ENCODE measurements at places on chromosomes 2 and 18.

DNA sequence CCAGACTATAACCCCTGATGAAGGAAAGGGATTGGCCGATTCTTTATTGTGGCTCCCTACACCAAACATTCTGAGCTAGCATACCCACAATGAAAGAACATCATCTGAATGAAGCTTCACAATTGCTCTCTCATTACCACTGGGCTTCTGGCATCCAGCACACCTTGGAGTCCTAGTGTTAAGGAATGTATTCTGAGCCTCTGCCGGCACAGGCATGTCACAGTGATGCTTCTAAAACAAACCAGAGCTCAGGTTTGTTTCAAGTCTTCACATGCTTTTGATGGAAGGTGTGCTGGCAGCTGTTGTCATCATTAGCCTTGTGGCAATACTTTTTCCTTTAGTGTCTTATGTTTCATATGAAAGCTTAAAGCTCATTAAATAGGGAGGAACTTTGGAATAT is 76.3 kb upstream of the RBBP8 start:
- peak; percentile 77 for DNase-seq

DNA sequence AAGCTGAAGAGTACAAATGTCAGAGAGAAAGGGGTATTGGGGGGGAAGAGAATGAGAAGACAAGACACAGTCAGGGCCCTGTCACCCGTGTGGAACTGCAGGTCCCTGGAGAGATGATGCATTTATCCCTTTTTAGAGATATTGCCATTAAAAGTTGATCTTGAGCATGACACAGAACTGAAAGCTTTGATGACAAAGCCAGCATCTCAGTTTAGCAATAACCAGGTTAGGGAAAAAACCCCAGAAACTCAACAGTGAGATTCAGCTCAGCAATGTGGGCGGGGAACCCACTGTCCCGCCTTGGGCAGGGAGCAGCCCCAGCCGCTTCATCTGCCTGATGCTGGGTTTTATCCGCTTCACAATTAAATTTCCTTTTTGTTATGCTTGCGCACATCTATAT is 181.1 kb downstream of the NEDD4L start:
- peak; percentile 38 for DNase-seq

GRCh38 chr18:76801567-76802505 is 20.5 kb upstream of the ZNF236 start:
- DNase-seq = peak; percentile 77

DNA sequence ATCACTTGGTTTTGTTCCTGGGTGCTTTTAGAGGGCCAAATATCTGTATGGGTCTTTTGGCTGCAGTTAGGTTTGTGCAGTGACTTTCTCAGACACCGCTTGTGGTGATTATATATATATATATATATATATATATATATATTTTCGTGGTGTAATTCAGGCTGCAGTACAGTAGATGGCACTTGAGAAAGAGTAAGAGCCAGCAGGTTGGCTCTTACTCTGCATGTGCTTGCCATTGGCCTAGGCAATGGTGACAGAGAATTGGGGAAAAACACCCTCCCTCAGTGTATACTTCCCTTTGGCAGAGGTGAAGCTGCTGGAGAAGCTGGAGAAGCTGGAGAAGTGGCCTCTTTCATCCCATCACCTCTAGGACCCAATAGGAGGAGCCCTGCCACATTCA is 22.2 kb upstream of the MYL1 start:
- DNase-seq = no peak

DNA sequence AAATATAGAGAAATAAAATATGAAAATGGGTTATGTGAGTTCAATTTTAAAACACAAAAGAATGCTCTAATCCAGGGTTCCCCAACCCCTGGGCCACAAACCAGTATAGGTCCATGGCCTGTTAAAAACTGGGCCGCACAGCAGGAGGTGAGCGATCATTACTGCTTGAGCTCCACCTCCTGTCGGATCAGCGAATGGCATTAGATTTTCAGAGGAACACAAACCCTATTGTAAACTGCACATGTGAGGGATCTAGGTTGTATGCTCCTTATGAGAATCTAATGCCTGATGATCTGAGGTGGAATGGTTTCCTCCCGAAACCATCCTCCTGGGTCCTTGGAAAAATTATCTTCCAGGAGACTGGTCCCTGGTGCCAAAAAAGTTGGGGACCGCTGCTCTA is 34.7 kb downstream of the TTR start:
- no peak for DNase-seq

- peak; percentile 46 for DNase-seq
Observed at GRCh38 chr2:134220344-134220974, 33.4 kb upstream of the MGAT5 start.

- DNase-seq = no peak
Observed at GRCh38 chr2:156340804-156341451, 8.4 kb upstream of the NR4A2 start.

- DNase-seq = peak; percentile 20
Observed at GRCh38 chr18:80204142-80204541, 43.2 kb downstream of the PARD6G start.

DNA sequence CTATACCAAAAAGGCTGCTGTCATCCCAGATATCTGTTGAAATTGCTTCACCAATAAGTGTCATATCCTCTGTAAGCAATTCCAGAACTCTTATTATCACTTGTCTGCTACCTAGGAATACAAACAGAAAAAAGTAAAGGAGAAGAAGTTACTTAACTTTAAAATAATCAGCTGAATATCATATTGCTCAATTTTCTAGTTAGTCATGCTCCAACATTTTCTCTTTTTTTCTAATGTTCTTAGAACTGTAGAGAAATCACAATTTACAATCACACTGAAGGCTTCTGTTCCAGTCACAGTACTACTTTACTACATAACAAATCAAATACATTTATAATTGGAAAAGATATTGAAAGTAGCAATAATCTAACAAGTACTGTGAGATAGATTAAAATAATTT is 17.4 kb downstream of the RTTN start:
- no peak for DNase-seq

- no peak for DNase-seq
Observed at GRCh38 chr2:176680916-176681516, 411.8 kb downstream of the MTX2 start.

GRCh38 chr2:164742738-164743317 is 98.8 kb downstream of the COBLL1 start:
- DNase-seq = no peak

GRCh38 chr18:37985126-37985525 is 419.5 kb upstream of the CELF4 start:
- DNase-seq = no peak

DNA sequence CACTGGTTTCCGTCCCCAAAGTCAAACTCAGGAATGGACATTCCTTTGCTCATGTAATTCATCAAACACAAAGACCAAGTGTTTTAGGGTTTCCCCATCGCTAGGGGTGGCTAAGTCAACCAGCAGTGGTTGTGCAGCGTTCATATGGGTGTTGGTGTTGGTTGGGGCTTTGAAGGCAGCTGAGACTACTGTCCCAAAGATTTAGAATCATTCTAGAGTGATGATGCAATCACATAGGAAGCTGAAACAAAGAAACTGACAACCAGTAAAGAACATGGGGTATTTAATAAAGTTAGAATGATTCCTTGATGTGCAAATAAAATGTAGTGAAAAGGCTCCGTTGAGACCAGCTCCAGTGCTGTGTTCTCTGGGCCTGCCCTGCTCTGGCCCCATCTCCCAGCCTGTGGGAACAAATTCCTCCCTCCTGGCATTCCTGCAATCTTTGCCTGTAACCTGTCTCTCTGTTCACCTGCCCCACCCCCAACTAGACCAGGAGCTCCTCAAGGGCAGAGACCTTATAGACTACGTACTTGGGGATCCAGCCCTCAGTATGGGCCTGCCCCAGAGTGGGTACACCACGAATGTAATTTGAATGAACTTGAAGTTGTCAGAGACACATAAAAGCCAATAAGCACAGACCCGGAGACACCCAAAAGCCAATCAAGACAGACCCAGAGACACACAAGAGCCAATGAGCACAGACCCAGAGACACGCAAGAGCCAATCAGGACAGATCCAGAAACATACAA is 191.7 kb upstream of the TWIST2 start:
- DNase-seq = peak; percentile 41

GRCh38 chr2:127218812-127219170 is 1.3 kb downstream of the CYP27C1 start:
- no peak for DNase-seq

DNA sequence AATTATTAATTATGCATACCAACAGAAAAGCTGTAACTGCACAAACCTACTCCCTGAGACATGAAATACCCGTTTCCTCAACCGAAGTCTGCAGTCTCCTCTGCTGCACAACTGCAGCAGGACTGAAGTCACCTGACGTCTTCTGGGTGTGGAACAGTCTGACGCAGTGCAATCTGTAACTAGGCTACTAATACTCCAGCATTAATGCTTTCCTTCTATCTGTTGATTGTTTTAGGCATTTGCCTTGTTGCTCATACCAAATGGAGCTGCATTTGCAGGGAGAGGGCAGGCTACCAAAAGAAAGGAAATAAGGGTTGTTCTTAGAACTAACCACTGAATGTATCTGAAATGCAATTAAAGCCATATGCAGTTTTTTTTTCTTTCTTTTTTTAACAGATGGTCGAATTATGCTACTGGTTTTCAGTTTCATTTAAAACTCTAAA is 40.1 kb downstream of the RTN4 start:
- DNase-seq = peak; percentile 62

GRCh38 chr2:7627583-7627982 is 710.4 kb downstream of the RNF144A start:
- DNase-seq = no peak

DNA sequence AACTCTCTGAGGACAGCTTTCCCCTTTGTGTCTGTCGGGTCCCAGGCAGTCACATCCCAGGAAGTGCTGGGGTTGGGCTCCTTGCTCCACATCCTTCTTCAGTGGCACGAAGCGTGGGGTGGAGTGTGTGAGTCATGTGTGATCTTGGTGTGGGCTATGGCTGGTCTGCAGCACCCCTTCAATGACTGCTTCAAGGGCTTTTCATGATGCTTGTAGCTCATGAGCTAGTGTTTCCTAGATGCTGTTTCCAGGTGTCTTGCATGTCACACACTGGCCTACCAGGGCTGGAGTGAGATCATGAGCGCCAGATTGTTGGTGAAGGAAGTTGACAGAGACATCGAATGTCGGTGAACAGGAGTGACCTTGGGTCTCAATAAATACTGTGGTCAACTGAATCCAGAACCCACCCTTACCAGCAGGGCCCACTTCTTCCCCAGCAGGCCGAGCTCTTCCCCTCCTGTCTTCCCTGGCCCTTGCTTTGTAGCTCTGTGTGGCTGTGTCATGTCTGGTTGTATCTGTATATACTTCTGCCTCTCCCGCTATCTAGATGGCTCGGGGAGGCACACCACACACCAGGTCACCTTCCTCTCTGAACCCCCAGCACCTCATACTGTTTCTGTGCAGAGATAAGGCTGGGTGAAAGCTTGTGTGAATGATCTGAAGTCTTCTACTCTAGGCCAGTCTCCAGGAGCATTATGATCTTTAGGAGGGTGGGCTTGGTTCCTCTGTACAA is 3.8 kb downstream of the C2orf92 start:
- no peak for DNase-seq

DNA sequence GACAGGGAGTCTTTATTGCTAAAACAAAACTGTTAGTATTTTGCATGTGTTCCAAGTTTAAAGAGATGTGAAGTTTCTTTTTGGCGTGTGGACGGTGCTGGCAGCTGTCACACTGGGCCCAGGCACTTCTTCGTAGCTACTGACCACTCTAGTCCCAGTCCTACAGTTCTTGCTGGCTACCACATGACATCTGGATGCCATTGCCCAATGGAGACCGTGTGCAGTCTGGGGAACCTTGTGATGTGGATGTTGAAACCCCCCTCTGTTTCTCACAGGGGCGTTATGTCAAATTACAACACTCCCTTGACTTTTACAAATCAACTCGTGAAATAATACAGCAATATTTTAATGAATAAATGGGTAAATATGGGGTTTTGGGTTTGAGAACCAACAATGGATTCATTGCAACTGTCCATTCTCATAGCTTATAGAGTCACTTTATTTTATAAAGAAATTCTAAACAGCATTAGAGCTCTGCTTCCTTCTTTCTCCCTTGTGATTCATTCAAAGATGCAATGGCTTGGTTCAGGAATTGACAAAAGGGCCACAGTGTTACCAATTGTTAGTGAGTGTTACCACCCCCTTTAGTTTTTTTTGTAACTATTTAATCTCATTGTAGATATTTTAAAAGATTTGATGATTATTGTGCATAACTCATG is 1.2 kb downstream of the GPD2 start:
- no peak for DNase-seq

DNA sequence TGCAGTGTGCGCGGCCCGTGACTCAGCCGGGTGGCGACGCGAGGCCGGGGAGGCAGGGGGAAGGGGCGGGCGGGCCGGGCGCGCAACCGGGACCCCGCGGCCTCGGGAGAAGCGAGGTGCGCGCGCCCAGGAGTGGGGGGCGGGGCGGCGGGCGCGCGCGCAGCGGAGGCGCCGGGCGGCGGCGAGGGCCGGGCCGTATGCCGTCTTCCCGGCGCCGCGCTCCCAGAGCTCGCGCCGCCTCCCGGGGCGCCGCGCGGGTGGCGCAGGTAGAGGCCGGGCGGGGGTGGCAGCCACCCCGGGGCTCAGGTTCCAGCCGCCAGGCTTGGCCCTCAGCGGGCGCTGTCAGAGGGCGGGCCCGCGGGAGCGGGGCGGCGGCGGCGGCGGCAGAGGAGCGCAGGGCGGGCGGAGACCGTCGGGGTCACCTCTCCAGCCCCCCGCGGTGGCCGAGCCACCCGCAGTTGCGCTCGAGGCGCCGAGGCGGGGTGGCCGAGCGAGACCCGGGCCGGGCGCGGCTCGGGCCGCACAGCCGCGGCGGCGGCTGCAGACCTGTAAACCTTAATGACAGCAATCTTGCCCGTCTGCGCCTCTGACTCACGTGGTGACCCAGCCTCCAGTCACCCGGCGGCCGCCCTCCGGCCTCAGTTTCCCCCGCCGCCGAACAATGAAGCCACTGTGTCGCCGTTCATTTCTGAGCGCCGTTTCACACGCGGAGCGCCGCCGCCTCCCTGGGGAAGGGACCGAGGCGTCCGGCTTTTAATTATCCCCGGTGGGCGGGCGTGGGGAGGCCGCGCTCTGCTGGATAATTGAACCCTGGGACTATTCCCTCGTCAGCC is 25.3 kb upstream of the SMAD7 start:
- DNase-seq = peak; percentile 93

- DNase-seq = no peak
Observed at GRCh38 chr18:30403278-30403677, 639.3 kb downstream of the DSC3 start.

DNA sequence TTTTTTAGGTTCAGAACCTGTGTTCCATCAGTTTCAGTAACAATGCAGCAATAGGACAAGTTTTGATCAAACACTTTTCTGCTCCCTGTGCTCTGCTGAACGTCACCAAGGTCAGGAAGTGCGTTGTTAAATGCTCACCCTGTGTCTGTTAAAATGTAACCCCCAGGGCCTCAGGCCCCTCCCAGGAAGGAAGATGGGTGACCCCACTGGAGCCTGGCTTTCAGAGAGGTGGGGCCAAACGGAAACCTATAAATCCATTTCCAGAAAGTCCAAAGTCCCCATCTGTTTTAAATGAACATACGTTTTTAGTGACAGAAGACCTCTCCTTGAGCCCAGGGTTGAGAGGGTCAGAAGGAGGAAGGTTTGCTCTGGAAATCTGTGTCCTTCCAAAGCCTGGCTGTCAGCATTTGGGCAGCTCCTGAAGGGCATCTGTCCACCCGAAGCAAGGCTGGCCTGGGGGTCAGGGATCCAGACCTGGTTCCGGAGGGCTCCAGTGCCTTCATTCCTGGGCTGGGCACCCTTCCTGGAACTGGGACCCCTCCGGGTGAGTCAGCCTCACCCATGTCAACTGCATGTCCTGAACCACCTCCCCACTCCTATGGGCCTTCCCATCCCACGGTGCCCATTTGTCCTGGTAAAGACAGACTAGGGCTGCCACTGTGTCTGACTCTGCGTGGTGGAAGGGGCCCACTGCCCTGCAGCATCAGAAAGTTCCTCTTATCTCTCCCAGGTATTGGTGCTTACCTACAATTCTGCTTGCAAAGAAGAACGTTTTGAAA is 117.4 kb upstream of the COPS8 start:
- no peak for DNase-seq

Data from islet precursor cell (in vitro differentiated cells).